ENCODE measurements at places on chromosomes 1 and 21. TPM values are rescaled to one million over a fixed set of nuclear protein-coding genes. Genes with fewer than 3 reads are reported as not detected.

Gene MARCKSL1
- total RNA-seq = 73.8 TPM

Gene FAM20B
- total RNA-seq = 25.1 TPM

Gene ZBED6
- total RNA-seq = 22.4 TPM

Gene AMY1B
- not detected for total RNA-seq

DNA sequence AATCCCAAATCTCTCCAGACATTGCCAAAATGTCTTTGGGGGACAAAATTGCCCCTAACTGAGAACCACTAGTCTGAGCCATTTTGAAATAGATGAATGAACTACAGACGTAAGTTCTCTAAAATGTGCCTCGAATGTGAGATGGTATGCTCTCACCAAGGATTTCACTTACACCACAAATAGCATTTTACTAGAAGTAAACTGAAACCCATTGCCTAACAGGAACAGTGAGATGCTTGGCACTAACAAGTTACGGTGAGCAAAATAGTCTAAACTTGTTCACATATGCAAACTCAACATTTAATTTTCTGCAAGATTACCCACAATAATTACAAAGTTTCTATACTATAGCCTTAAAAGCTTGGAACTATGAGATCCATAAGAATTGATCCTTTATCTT is 343.6 kb upstream of the ESRRG start:
- no peak for DNase-seq
- H3K27me3 ChIP-seq = no peaks in the 10 kb centered on the region
- no peak overlapping the region for H3K27ac ChIP-seq
- H3K36me3 ChIP-seq = no peaks in the 10 kb centered on the region
- H3K4me3 ChIP-seq = no peak overlapping the region

GRCh38 chr1:244636488-244637259 is 16.3 kb upstream of the DESI2 start:
- no peak overlapping the region for H3K4me3 ChIP-seq
- no peak for DNase-seq
- no peaks in the 10 kb centered on the region for H3K27me3 ChIP-seq
- H3K27ac ChIP-seq = no peak overlapping the region

- no peak for DNase-seq
- H3K36me3 ChIP-seq = peaks cover 35% of the 10 kb centered on the region
- H3K4me1 ChIP-seq = peaks cover 19% of the 10 kb centered on the region
- no peaks in the 10 kb centered on the region for H3K27me3 ChIP-seq
- H3K4me3 ChIP-seq = peak overlapping the region; percentile 96
- peak overlapping the region; percentile 99 for H3K27ac ChIP-seq
Observed at GRCh38 chr1:145992502-145992936, 3.9 kb downstream of the TXNIP start.

DNA sequence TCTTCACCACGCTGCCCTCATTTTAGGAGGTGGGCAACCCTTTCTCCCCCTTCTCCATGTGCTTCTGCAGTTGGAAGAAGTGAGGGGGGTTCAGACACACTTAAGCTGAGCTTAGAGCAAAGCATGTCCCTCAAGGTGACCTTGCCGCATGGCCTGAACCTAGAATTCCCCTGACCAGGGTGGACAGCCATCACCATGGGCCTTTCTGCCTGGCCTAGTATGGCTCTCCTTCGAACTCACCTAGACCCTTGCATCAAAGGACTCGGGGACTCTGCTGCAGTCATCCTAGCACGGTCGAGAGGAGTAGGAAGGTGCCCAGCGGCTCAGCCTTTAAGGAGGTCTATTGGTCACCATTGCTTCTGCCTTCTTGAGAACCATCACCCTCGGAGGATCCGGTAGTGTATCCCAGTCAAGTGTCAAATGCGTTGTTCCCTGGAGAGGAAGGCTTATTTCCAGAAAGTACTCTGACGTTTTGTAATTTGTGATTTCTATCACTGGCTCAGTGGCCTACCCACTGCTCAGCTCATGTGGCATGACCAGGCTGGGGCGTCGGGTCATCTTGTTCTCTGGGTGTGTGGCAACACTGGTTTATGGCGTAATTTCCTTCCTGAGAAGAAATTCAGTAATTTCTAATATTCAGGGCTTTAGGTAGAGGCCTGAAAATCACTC is at the start of gene KCNE1:
Gene KCNE1, minus strand, starts transcription at position 424 of the 669 bp plus-strand sequence. CDS start 62,576 bp downstream, outside the sequence.
- H3K4me1 ChIP-seq = peaks cover 35% of the 10 kb centered on the region
- no peaks in the 10 kb centered on the region for H3K27me3 ChIP-seq
- peak; percentile 88 for DNase-seq
- H3K4me3 ChIP-seq = peak within 1 kb of the TSS; percentile 26
- H3K36me3 ChIP-seq = no peaks in the 10 kb centered on the region
- peak within 1 kb of the TSS; percentile 94 for H3K27ac ChIP-seq

- H3K27me3 ChIP-seq = no peaks in the 10 kb centered on the region
- no peak overlapping the region for H3K27ac ChIP-seq
Observed at GRCh38 chr1:46284597-46285564, 18.5 kb downstream of the LRRC41 start.
